ENCODE measurements at places on chromosomes 6 and 20.

DNA sequence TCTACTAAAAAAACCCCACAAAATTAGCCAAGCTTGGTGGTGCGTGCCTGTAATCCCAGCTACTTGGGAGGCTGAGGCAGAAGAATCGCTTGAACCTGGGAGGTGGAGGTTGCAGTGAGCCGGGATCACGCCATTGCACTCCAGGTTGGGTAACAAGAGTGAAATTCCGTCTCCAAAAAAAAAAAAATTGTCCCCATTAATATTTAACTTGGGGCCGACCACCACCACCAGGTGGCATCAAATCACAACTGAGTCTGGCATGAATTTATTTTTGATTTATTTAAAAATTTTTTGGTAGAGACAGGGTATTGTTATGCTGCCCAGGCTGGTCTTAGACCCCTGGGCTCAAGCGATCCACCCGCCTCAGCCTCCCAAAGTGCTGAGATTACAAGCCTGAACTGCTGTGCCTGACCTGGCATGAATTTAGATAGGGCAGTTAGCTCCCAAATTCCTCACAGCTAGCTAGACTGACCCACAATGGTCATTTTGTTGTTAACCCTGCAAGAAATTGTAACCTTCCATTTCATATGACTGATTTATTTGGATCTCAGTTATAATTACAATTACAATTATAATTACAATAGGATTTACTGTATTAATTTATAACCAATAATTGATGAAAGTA, 17.1 kb upstream of the BEND3 start:
- DNase-seq: peak; percentile 24

DNA sequence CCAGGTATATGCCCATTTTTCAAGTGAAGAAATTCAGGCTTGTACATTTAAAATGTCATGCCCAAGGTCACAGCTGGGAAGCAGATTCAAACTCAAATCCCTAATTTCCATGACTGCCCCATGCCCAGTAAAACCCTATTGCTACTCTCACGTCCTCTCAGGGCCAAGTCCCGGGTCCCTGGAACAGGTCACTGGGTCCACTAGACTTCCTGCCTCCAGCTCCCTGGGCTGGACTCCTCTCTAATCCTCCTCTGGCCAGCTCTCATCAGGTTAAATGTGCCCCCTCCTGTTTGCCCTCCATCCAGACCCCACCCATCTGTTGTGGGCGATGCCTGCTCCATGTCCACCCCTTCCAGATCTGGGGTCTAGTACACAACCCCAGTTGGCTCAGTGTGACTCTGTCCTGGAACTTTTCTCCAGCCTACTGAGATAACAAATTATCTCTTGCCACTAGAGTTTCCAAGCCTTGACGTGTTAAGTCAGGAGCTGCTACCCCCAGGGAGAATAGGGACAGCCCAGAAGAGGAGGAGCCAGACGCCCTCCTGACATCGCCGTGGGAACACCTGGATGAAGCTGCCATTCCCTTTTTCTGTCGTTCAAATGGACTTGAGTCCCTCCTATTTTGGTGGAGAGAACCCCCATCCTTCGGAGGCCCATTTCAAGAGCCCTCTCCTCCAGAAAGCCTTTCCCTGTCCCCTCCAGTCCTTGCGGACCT, 3.7 kb upstream of the SPDEF start:
- no peak for DNase-seq

DNA sequence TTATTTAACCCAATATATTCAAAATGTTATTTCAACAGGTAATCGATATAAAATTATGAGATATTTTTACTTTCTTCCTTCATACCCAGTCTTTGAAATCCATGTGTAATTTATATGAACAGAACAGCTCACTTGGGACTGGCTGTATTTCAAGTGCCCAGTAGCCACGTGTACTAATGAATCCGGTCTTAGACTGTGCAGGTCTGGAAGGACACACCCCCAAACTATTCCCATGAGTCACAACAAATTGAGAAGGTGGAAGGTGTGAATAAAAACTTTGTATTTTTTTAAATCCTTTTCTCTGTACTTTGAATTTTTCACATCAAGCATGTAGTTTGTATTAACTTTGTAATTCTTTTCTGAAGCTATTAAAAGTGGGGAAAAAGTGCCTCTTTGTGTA, 2.8 kb downstream of the UNC5CL start:
- DNase-seq: no peak

DNA sequence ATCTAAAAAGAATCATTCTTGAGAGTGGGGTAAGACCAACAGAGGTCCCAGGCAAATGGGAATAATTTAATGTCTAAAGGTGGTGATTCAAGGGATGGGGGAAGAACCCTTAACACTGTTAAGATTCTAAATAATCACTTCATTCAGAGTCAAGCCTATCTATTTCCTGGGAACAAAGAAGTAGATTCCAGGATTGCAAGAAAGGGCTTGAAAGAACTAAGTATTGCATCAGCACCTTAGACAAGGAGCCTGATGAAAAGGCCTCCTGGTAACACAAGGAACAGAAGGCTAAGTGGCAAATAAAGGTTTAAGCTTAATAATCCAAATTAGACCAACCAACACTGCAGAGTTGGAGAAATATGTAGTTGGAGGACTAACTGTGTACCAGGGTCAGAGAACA, 620.7 kb upstream of the BTBD3 start:
- no peak for DNase-seq

- no peak for DNase-seq
These were observed 25.9 kb downstream of the TAF4 start for GRCh38 chr20:62039738-62040137.

- no peak for DNase-seq
These were observed 3.1 kb downstream of the BPIFB4 start for GRCh38 chr20:33082546-33082945.

DNA sequence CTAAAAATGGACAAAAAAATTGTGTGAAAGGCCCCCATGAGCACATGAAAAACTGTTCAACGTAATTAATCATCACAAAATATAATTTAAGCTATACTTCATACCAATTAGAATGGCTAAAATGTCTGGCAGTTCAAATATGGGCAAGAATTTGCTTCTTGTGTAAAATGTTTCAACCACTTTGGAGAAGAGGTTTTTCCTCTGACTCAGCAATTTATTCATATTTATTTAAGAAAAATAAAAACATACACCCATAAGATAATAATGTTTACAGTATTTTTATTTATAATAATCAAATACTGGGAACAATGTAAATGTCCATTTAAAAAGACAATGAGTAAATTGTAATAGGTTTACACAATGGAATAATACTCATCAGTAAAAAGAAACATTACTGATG, 395.1 kb upstream of the KHDRBS2 start:
- no peak for DNase-seq

DNA sequence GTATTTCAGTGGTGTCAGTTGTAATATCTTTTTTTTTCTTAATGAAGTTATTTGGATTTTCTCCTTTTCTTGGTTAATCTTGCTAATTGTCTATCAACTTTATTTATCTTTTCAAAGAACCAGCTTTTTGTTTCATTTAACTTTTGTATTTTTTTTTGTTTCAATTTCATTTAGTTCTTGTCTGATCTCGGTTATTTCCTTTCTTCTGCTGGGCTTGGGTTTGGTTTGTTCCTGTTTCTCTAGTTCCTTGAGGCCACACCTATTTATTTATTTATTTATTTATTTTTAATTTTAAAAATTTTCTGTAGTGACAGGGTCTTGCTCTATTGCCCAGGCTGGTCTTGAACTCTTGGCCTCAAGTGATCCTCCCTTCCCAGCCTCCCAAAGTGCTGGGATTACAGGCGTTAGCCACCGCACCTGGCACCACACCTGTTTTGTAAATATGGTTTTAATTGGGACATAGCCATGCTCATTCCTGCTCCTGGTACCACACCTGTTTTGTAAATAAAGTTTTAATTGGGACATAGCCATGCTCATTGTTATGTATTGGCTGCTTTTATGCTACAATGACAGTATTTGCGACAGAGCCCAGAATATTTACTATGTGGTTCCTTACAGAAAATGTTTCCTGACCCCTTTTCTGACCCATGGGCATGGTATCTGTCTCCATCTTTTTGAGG, 22.2 kb downstream of the KDM1B start:
- no peak for DNase-seq

DNA sequence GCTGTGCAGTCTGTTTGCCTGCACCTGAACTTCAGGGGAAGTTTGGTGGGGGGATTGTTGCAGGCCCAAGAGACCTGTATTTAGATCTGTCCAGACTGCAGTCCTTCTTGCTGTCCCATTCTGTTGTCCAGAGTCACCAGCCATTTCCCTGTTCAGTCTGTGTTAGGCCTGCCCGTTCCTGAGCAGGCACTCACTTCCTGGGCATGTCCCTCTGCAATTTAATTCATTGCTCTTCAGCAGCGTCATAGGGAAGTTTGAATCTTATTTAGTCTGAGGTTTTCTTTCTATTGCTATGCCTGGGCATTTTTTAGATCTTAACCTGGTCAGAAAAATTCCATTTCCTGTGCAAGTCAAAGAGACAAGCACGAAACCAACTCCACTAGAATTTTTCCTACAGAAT, 190.2 kb downstream of the DTNBP1 start:
- no peak for DNase-seq

DNA sequence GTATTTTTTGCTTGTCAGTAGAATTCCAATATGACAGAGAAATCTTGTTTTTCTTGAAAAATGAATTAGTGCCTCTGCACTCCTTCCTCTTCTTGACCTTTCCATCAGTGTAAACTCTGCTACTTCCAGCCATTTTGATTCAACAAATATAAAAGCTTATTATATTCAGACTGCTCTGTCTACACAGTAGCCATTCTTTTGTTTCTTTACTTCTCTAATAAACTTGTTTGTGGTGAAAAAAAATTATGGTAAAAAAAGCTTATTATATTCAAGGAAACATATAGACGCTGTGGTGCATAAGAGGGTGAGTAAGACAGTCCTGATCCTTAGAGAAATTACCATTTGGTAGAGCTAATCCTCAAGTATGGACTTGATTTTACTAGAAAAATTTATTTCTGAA, 11.6 kb downstream of the CAGE1 start:
- no peak for DNase-seq

DNA sequence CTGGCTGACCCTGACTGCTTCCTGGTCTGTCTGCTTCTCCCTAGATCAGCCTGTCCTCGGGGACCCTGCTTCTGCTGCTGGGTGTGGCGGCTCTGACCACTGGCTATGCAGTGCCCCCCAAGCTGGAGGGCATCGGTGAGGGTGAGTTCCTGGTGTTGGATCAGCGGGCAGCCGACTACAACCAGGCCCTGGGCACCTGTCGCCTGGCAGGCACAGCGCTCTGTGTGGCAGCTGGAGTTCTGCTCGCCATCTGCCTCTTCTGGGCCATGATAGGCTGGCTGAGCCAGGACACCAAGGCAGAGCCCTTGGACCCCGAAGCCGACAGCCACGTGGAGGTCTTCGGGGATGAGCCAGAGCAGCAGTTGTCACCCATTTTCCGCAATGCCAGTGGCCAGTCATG, 6.3 kb downstream of the NRSN2 start:
- DNase-seq: no peak

DNA sequence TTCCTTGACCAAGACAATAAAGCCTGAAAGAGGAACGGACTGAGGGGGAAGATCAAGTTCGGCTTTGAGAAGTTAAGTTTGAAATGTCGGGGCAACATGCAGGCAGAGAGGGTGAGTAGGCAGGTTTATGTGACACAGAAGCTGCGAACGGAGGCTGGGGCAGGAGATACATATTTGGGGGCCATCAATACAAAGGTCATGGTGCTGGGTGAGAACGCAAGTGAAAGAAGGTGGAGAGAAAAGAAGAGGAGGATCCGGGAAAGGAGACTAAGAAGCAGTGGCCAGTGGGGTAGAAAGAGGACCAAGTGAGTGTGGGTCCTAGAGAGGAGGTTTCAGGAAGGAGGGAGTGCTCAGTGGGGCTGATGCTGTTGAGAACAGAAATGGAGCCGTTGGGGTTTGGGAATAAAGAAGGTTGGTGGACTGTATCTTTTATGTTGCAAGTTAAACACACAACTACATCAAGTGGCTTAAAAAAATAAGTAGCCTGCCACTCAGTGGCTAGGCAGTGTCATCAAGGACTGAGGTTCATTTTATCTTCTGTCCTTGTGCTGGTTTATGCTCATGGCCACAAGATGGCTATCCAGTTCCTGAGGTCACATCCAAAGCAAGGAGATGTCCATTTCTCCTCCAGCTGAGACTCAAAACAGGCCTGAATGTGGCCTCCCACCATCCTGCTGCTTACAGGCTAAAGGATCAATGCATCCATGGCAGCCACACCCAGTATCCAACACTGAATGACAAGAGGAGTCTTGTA, 1.7 kb upstream of the BLCAP start:
- DNase-seq: no peak

GRCh38 chr6:82603871-82604270, 240.3 kb downstream of the TPBG start:
- DNase-seq: no peak

- DNase-seq: no peak
These were observed 504.5 kb downstream of the CD83 start for GRCh38 chr6:14622085-14622484.

GRCh38 chr20:11376998-11377397, 540.7 kb upstream of the BTBD3 start:
- DNase-seq: no peak

GRCh38 chr20:53079261-53079691, 107.1 kb downstream of the TSHZ2 start:
- no peak for DNase-seq

- DNase-seq: no peak
These were observed 226.6 kb upstream of the MOCS1 start for GRCh38 chr6:40160826-40161225.

DNA sequence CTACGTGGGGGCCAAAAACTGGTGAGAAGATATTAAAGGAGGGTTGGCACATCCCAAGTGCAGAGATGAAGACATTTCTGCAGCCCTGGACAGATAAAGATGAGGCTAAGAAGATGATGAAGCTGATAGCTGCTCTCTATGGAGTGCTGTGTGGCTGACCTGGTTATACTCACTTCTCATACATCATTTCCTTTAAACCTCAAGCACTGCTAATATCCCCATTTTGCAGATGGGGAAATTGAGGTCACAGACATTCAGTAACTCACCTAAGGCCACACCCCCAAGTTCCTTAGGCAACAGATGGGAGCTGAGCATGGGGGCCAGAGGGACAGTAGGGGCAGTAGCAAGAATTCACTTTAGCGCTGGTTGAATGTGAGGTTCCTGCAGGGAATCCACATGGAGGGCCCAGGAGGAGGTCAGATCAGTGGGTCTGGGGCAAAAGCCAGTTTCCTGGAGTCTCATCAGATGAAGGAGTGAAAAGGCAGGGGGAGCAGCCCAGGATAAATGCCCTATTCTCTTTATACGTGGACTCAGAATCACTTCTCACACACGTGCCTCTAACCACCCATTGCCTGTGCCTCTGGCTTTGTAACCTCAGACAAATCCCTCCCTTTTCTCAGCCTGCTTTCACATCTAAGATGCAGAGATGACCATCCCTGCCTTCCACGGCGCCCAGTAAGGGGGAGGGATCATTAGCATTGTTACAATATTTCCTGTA, 125.8 kb downstream of the NFATC2 start:
- no peak for DNase-seq

DNA sequence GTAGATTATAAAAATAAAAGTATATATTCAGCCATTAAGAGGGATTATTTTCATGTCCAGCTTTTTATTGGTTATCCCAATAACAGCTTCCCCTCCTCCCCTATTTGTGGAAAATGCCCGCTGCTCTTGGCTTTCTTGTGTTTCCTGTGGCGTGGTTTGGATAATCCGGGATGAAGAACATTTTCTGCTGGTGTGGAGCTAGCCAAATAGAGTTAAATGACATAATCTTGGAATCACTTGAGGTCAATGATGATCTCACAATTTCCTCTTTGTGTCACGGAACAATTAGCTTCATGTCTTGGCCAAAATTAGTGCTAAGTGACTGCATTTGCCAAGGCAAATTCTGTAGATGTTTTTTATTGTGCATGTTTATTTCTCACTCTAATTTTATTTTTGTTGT, 394.0 kb downstream of the LAMA2 start:
- DNase-seq: no peak

Data from NCI-H1436 (cell line).